ENCODE measurements at places on chromosomes 2 and 18. TPM values are rescaled to one million over a fixed set of nuclear protein-coding genes. Genes with fewer than 3 reads are reported as not detected.
A peak's percentile ranks its signal among the peaks of the same experiment; 100 is the strongest.

DNA sequence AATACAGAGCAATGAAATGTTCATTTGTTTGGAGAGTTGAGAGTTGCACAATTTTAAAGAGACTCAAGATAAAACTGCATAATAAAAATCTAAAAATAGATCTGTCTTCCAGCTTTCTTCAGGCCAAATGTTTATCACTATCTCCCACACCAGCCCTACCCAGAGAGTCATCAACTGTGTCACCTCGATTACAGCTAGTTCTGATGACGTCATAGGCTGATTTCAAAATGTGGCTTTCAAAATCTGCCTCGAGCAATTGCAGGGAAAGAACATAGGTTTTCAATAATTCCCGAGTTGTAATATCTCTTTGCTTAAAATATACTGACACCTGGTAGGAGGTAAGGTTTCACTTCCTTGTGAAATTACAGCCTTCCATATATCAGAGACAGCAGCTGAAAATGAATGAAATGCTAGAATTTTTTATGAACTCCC is 677.6 kb upstream of the ID2 start:
- no peaks in the 10 kb centered on the region for H3K36me3 ChIP-seq
- no peaks in the 10 kb centered on the region for H3K4me1 ChIP-seq
- no peak overlapping the region for H3K4me3 ChIP-seq
- peak overlapping the region; percentile 80 for H3K27ac ChIP-seq

Gene C2orf68
- total RNA-seq: 26.6 TPM

Gene TANC1
- 58.4 TPM for total RNA-seq

DNA sequence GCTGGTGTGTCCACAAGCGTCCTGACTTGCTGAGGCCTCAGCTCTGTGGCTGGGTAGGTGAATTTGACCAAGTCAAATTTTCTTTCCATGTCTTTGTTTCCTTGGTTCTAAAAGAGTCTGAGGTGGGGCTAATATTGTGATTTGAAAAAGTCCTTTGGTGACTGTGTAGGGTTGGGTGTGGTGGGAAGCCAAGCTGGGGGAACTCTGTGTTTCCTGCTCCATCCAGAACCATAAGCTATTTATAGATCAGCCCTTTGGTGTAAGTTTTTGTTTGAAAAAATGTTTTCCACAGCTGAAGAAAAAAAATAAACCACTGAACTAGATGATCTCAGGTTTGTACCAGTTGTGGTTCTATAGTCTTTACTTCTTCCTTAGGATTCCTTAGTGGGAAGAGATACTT is 462.7 kb downstream of the TGIF1 start:
- DNase-seq: no peak
- no peak overlapping the region for H3K4me3 ChIP-seq
- no peaks in the 10 kb centered on the region for H3K4me1 ChIP-seq
- H3K36me3 ChIP-seq: no peaks in the 10 kb centered on the region
- no peak overlapping the region for H3K27ac ChIP-seq

Gene SCG2
- total RNA-seq: 0.32 TPM

GRCh38 chr2:1910021-1910420 is 165.7 kb upstream of the PXDN start:
- H3K27me3 ChIP-seq: peaks cover 22% of the 10 kb centered on the region
- DNase-seq: no peak
- H3K36me3 ChIP-seq: no peaks in the 10 kb centered on the region

- no peak overlapping the region for H3K4me3 ChIP-seq
- no peaks in the 10 kb centered on the region for H3K27me3 ChIP-seq
- no peaks in the 10 kb centered on the region for H3K4me1 ChIP-seq
- DNase-seq: no peak
Observed at GRCh38 chr2:216516730-216517350, 18.2 kb downstream of the RPL37A start.

DNA sequence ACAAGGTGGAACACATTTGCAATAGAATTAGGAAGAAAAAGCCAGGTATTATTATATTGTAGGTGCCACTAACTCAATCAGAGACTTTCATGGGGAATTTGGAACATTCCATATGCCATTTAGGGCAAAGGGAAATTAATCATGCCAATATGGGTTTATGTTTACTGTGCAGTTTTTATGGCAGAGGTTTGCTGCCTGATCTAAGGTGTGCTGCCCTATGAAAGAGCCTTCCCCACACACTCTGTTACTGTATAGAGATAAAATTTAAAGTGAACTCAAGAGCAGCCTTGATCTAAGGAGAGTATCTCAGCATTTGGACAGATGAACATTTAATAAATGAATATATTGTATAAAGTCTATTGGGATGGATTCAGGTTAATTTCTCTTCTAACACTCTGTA is 771.6 kb downstream of the CNTNAP5 start:
- H3K4me1 ChIP-seq: no peaks in the 10 kb centered on the region
- no peak overlapping the region for H3K27ac ChIP-seq
- H3K36me3 ChIP-seq: no peaks in the 10 kb centered on the region
- H3K4me3 ChIP-seq: no peak overlapping the region
- no peak for DNase-seq

Gene RNF152
- total RNA-seq: 64.5 TPM

- no peaks in the 10 kb centered on the region for H3K36me3 ChIP-seq
- no peaks in the 10 kb centered on the region for H3K27me3 ChIP-seq
- DNase-seq: no peak
- no peak overlapping the region for H3K27ac ChIP-seq
- no peak overlapping the region for H3K4me3 ChIP-seq
Observed at GRCh38 chr2:33002863-33003262, 56.1 kb downstream of the LTBP1 start.

GRCh38 chr2:98530114-98530513 is 78.2 kb downstream of the COA5 start:
- no peaks in the 10 kb centered on the region for H3K36me3 ChIP-seq
- H3K27ac ChIP-seq: no peak overlapping the region
- no peak for DNase-seq
- H3K4me3 ChIP-seq: no peak overlapping the region
- no peaks in the 10 kb centered on the region for H3K4me1 ChIP-seq
- H3K27me3 ChIP-seq: no peaks in the 10 kb centered on the region

DNA sequence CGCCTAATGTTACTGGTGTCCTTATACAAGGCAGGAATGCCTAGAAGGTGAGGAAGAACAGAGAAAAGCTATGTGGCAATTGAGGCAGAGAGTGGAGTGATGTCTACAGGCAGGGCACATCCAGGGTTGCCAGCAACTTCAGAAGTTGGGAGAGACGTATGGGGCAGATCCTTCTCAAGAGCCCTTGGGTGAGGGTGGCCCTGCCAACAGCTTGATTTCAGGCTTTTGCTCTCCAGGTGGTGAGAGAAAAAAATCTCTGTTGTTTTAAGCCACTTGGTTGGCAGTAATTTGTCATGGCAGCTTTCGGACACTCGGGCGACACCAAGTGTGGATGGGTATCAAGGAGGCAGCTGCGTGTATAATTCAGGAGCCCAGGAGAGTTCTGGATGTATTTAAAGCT is 217.4 kb upstream of the SMIM21 start:
- DNase-seq: no peak
- H3K4me1 ChIP-seq: no peaks in the 10 kb centered on the region

Gene PSTPIP2
- 14.7 TPM for total RNA-seq

DNA sequence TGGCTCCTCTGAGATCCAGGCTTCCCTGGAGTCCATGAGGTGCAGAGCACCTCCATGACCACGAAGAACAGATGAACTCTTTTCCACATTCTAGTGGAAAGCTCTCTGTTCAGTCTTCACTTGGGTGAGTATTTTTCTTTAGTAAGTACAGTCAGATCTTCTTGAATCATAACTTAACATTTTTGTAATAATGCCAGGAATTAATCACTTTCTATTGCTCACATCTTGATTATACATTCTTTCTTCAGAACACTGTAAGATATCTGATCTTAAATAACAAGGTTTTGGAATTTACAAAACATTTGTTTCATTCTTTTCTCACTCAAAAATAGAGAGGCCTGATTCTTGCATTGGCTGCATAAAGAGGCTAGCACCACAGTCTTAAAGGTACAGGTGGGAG is 45.4 kb upstream of the RND3 start:
- H3K27ac ChIP-seq: no peak overlapping the region
- H3K27me3 ChIP-seq: no peaks in the 10 kb centered on the region
- no peaks in the 10 kb centered on the region for H3K4me1 ChIP-seq
- H3K4me3 ChIP-seq: no peak overlapping the region
- no peak for DNase-seq
- no peaks in the 10 kb centered on the region for H3K36me3 ChIP-seq

Gene VPS54
- total RNA-seq: 36.7 TPM

Data from breast epithelium (tissue), 4 donors.